ENCODE measurements at places on chromosomes 13 and 19. TPM values are rescaled to one million over a fixed set of nuclear protein-coding genes. Genes with fewer than 3 reads are reported as not detected.
A peak's percentile ranks its signal among the peaks of the same experiment; 100 is the strongest.

DNA sequence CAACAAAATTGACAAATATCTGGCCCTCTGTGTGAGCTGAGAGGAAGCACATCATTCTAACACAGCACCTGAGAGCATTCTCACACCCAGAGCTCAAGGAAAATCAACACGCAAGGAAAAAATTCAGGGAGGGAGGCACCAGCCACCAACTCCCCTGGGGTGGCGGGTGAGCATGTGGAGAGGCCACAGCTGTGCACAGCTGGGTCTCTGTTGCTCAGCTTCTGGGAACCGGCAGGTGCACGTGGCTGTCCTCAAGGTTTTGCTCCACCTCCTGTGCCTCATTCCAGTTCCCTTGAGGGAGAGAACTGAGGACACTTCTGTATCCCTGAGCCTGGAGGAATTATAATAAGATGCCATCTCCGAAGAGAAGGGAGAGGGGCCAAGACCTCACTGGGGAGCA lies 134.0 kb downstream of the USP12 start:
- no peak overlapping the region for H3K4me3 ChIP-seq
- H3K36me3 ChIP-seq, result no peaks in the 10 kb centered on the region
- DNase-seq, result no peak
- peaks cover 29% of the 10 kb centered on the region for H3K27me3 ChIP-seq
- H3K27ac ChIP-seq, result no peak overlapping the region

DNA sequence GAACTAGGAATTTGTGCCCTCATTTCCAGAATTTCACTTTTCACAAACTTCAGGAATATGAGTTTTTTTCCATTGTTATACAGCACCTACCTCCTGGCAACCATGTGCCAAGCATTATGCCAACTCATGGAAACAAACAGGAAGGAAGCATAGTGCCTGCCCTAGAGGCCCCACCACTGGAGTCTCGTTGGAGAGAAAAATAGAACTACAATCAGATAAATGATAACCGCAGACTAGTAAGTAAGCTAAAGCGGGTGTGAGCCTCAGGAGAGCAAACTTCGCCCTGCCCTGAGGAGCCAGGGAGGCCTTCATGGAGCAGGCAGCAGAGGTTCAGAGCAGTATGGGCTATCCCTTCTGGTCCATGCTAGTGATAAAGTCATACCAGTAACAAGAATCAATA lies 75.9 kb downstream of the FRY start:
- no peak for DNase-seq
- H3K27me3 ChIP-seq, result no peaks in the 10 kb centered on the region
- no peaks in the 10 kb centered on the region for H3K4me1 ChIP-seq
- H3K36me3 ChIP-seq, result peaks cover 8% of the 10 kb centered on the region

DNA sequence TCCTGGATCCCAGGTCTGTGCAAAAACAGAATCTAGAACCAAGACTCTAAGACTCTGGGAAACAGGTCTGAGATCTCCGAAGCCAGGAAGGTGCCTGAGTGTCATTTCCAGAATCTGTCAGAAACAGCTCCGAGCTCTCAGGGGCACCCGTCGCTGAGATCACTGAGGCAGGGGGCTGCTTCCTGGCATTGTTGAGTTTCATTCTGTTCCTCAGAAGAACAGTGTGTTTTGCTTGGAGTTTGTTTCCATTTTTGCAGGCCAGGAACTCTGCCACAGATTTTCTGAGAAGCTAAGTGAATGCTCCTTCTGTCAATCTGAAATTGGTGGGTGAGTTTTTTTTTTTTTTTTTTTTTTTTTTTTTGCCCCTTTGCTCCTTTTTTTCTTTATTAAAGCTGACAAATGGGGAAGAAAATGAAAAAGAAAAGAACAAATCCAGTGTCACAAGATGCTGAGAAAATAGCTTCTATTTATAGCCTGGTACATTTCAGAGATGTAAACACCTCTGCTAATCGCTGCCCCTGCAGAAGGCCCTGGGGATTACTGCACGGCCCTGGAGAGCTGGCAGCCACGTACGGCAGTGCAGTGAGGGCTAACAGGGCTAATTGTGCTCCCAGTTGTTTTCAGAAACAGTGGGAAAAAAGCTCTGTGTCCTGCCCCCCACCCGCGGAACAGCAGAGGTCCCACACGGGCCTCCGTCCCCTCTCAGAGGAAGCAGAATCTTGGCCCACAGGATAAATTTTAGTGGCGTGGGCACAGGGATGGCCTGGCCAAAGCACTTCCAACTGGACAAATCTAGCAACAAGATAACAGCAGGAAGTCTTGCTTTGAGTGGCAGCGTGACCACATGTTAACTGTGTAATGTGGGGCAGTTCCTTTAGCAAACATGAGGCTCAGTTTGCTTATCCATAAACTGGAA lies 237.6 kb upstream of the IRS2 start:
- H3K4me1 ChIP-seq, result no peaks in the 10 kb centered on the region
- no peaks in the 10 kb centered on the region for H3K36me3 ChIP-seq
- H3K4me3 ChIP-seq, result no peak overlapping the region
- H3K27me3 ChIP-seq, result peaks cover 4% of the 10 kb centered on the region
- DNase-seq, result no peak

- DNase-seq, result no peak
- H3K4me1 ChIP-seq, result no peaks in the 10 kb centered on the region
- H3K27me3 ChIP-seq, result no peaks in the 10 kb centered on the region
- no peak overlapping the region for H3K4me3 ChIP-seq
Observed at GRCh38 chr13:72504131-72504841, 223.1 kb downstream of the MZT1 start.

- peaks cover 2% of the 10 kb centered on the region for H3K27me3 ChIP-seq
- DNase-seq, result no peak
- no peak overlapping the region for H3K4me3 ChIP-seq
- H3K4me1 ChIP-seq, result no peaks in the 10 kb centered on the region
Observed at GRCh38 chr13:97780486-97780885, 173.0 kb upstream of the IPO5 start.

DNA sequence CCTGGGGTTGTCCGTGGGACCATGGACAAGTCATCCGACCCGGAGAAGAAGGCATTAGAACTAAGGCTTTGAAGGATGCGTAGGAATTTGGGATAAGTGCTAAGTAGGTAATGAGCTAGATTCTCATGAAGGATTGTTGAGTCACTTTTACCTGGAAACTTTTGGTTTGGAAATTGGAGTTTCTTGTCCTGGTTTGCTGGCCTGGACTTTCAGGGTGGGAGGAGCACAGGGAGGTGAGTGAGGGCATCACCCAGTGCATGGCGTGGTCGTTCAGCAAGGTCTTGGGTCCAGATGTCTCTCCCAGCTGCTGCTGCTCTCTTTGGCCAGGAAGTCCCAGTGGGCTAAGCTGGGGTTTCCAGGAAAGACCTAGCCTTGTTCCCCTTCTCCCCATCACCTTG lies 7.6 kb downstream of the NFIC start:
- no peak overlapping the region for H3K27ac ChIP-seq
- no peak for DNase-seq
- H3K4me1 ChIP-seq, result peaks cover 16% of the 10 kb centered on the region
- no peaks in the 10 kb centered on the region for H3K27me3 ChIP-seq
- H3K4me3 ChIP-seq, result no peak overlapping the region

DNA sequence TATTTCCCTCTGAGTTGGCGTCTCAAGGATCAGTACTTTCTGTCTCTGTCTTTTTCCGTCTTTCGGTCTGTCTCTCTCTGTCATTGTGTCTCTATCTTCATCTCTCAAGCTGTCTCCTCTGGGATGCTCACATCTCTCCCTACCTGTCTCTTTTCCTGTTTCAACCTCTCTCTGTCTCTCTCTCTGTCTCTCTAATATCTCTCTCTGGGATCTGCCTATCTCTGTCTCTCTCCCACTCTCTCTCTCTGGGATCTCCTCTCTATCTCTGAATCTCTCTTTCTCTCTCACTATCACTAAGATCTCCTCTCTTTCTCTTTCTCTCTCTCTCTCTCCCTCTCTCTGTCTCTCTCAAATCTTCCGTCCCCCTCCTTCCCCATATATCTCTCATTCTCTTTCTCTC lies 4.0 kb downstream of the ATP1A3 start:
- H3K4me3 ChIP-seq, result no peak overlapping the region
- no peak for DNase-seq
- peaks cover 8% of the 10 kb centered on the region for H3K4me1 ChIP-seq
- no peaks in the 10 kb centered on the region for H3K36me3 ChIP-seq

GRCh38 chr19:1284293-1284978 lies 1.2 kb upstream of the EFNA2 start:
- no peak overlapping the region for H3K27ac ChIP-seq
- H3K27me3 ChIP-seq, result peaks cover 25% of the 10 kb centered on the region
- H3K4me3 ChIP-seq, result peak overlapping the region; percentile 3
- peaks cover 16% of the 10 kb centered on the region for H3K4me1 ChIP-seq
- no peak for DNase-seq

GRCh38 chr13:81610644-81611043 lies 1269.7 kb upstream of the SPRY2 start:
- no peak overlapping the region for H3K27ac ChIP-seq
- no peaks in the 10 kb centered on the region for H3K36me3 ChIP-seq
- no peaks in the 10 kb centered on the region for H3K27me3 ChIP-seq

GRCh38 chr19:41321600-41322270 lies 11.8 kb downstream of the CCDC97 start:
- H3K4me3 ChIP-seq, result no peak overlapping the region
- peak overlapping the region; percentile 47 for H3K27ac ChIP-seq
- no peak for DNase-seq
- H3K4me1 ChIP-seq, result peaks cover 23% of the 10 kb centered on the region
- no peaks in the 10 kb centered on the region for H3K27me3 ChIP-seq
- peaks cover 27% of the 10 kb centered on the region for H3K36me3 ChIP-seq

GRCh38 chr13:113493315-113493951 lies 2.9 kb upstream of the DCUN1D2 start:
- peaks cover 61% of the 10 kb centered on the region for H3K4me1 ChIP-seq
- peaks cover 30% of the 10 kb centered on the region for H3K36me3 ChIP-seq
- H3K27ac ChIP-seq, result peak overlapping the region; percentile 82
- H3K27me3 ChIP-seq, result no peaks in the 10 kb centered on the region
- peak overlapping the region; percentile 55 for H3K4me3 ChIP-seq
- no peak for DNase-seq

GRCh38 chr19:35908973-35909683 lies 1.0 kb upstream of the TYROBP start:
- no peaks in the 10 kb centered on the region for H3K36me3 ChIP-seq
- H3K27ac ChIP-seq, result no peak overlapping the region
- peaks cover 31% of the 10 kb centered on the region for H3K4me1 ChIP-seq
- H3K27me3 ChIP-seq, result no peaks in the 10 kb centered on the region
- H3K4me3 ChIP-seq, result no peak overlapping the region

DNA sequence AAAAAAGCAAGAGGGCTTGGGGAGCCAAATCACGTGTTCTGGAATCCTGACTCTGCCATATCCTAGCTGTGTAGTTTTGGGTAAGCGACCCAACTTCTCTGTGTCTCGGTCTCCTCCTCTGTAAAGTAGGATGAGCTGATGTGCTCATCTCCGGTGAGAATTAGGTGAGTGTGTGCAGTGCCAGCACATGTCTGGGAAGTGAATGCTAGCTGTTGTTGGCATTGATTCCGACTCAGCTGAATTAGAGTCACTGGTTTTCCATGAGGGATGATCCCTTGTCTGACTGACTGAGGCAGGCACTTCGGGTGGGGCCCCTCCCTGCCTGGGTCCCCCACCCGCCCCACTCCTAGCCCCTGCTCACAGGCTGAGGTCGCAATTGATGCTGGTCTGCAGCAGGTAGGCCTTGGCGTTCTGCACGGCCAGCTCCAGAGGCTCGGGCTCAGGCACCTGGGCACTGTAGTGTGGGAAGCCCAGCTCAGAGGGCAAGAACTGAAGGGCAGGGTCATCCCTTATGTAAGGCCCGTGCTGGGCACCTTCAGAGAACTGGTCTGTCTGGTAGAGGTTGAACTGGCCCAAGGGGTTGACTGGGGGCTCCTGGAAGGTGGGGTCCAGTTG lies 835 bp downstream of the RSPH6A start:
- H3K4me1 ChIP-seq, result peaks cover 6% of the 10 kb centered on the region
- no peaks in the 10 kb centered on the region for H3K27me3 ChIP-seq
- DNase-seq, result no peak
- no peak overlapping the region for H3K4me3 ChIP-seq
- H3K27ac ChIP-seq, result no peak overlapping the region

- no peak for DNase-seq
- peaks cover 35% of the 10 kb centered on the region for H3K4me1 ChIP-seq
- H3K4me3 ChIP-seq, result no peak overlapping the region
- H3K27ac ChIP-seq, result peak overlapping the region; percentile 28
Observed at GRCh38 chr19:14150770-14151661, 14.6 kb upstream of the ASF1B start.

KIR3DL1 gene
- total RNA-seq, result not detected
